ENCODE measurements at places on chromosomes 2 and 18. TPM values are rescaled to one million over a fixed set of nuclear protein-coding genes. Genes with fewer than 3 reads are reported as not detected.

Gene AQP12B
- not detected for polyA plus RNA-seq

Gene LIMS4
- 8.7 TPM for polyA plus RNA-seq

Gene CDH7
- polyA plus RNA-seq = not detected

Gene AMER3
- not detected for polyA plus RNA-seq

Gene SERPINB12
- polyA plus RNA-seq = not detected

Gene STAT4
- 1.5 TPM for polyA plus RNA-seq

Gene REG1B
- polyA plus RNA-seq = not detected

Gene ABCG5
- not detected for polyA plus RNA-seq

Gene MTCL1
- polyA plus RNA-seq = 29.8 TPM

Gene PRSS56
- not detected for polyA plus RNA-seq

Gene STPG4
- polyA plus RNA-seq = 0.06 TPM

Gene ASTL
- not detected for polyA plus RNA-seq

Gene HOXD12
- not detected for polyA plus RNA-seq

Gene LAMA1
- 3.2 TPM for polyA plus RNA-seq

Gene CXCR4
- polyA plus RNA-seq = not detected

Gene TSPYL6
- not detected for polyA plus RNA-seq

Gene CAPN13
- not detected for polyA plus RNA-seq

Gene SPP2
- not detected for polyA plus RNA-seq

Gene SLC30A3
- 0.06 TPM for polyA plus RNA-seq

Gene MOGAT1
- not detected for polyA plus RNA-seq

Gene FIGN
- polyA plus RNA-seq = 3.0 TPM

Gene GCKR
- 0.47 TPM for polyA plus RNA-seq

Gene HOXD3
- 0.07 TPM for polyA plus RNA-seq

Gene CGREF1
- polyA plus RNA-seq = 4.8 TPM

Gene LGALSL
- polyA plus RNA-seq = 4.9 TPM

Gene RAB6C
- not detected for polyA plus RNA-seq

Gene C1QL2
- not detected for polyA plus RNA-seq

Gene LOXL3
- polyA plus RNA-seq = 130 TPM

Gene NAT8
- not detected for polyA plus RNA-seq

Gene CYRIA
- not detected for polyA plus RNA-seq

Gene EGR4
- not detected for polyA plus RNA-seq

Gene ZNF516
- 11.6 TPM for polyA plus RNA-seq

Gene BCL2
- 0.16 TPM for polyA plus RNA-seq

Gene CAMKMT
- polyA plus RNA-seq = 2.0 TPM

Gene EMILIN1
- 43.4 TPM for polyA plus RNA-seq

Gene CRYGD
- not detected for polyA plus RNA-seq

Gene GAL3ST2
- polyA plus RNA-seq = not detected

Gene TUBB8B
- polyA plus RNA-seq = 0.10 TPM

Gene KYNU
- 0.04 TPM for polyA plus RNA-seq

Gene COL6A3
- polyA plus RNA-seq = 522 TPM
